Adipocyte (in vitro differentiated cells): ENCODE measurements at places on chromosomes 16 and 17.

- no peak for DNase-seq
Measured at GRCh38 chr17:65799454-65799853, 238.0 kb upstream of the AXIN2 start.

DNA sequence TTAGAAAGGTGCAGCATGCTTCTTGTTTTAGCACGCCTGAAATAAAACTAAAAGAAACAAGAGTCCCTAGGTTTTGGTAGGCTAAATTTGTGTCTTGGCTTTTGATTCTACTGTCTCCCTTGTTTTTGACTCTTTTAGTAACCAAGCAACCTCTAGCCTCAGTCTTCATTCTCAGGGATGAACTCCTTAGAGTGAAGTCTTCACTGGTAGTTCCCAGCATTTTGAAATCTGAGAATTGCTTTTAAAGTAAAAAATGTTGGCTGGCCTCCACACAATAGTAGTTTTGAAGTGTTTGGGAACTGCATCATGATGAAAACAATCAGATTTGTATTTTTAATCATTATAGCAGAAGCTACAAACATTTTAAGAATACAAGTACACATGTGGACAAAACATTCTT is 6.1 kb upstream of the CDR2 start:
- peak; percentile 79 for DNase-seq

- DNase-seq, result no peak
Measured at GRCh38 chr16:9706217-9706836, 475.9 kb downstream of the GRIN2A start.

DNA sequence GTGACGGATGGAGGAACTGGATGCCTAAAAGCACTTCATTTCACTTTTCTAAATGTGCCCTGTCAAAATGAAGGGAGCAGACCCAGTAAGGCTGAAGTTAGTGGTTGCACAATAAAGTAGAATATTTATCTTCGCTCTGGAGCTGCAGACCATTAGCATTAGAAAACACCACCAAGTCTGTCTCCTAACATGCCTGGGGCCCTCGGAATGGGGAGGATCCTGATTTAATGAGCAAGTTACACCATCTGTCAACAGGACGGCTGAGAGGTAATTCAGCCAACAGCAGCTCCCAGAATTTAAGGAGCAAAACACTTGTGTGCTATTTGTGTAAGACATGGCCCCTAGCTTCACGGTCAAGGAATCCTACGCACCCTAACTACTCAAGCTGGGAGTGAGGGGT is 22.3 kb downstream of the CA10 start:
- DNase-seq, result no peak

- no peak for DNase-seq
Measured at GRCh38 chr17:2210726-2211125, 92.9 kb downstream of the SMG6 start.

GRCh38 chr17:48374650-48375230 is 55.3 kb downstream of the SKAP1 start:
- no peak for DNase-seq

GRCh38 chr17:63019138-63019873 is 53.3 kb downstream of the TANC2 start:
- no peak for DNase-seq

DNA sequence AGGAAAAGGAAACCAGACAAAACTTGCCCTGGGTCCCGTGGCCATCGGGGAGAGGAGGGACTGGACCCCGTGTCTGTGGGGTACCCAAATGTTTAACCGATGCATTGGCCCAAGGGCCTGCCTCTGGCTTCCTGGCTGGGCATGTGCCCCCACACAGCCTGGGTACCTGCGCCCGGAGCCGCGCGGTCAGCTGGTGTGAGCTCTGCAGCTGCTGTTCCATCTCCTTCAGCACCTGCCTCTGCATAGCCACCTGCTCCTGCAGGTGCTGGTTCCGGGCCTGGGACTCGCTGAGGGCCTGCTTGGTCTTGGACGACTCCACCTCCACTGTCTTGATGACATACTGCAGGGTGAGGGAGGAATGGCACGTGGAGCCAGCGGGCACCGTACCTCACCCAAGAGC is 31.9 kb downstream of the KIFC3 start:
- DNase-seq, result no peak

- no peak for DNase-seq
Measured at GRCh38 chr17:80716986-80717719, 172.5 kb downstream of the RPTOR start.

DNA sequence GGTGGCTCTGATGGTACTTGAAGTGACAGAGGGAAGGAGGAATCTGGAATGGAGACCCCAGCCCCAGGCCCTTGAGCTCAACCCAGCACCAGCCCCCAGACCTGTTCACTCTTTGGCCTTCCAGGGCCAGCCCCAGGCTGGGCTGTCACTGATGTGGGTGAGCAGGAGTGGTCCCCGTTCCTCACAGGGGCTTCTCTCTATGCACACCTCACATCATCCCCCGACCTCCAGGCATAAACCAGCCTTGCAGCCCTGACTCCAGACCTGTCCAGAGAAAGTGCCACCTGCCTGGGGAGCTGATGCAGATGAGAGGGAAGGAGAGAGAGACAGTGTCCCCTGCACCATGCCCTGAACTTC is 182.6 kb upstream of the SDK2 start:
- no peak for DNase-seq

DNA sequence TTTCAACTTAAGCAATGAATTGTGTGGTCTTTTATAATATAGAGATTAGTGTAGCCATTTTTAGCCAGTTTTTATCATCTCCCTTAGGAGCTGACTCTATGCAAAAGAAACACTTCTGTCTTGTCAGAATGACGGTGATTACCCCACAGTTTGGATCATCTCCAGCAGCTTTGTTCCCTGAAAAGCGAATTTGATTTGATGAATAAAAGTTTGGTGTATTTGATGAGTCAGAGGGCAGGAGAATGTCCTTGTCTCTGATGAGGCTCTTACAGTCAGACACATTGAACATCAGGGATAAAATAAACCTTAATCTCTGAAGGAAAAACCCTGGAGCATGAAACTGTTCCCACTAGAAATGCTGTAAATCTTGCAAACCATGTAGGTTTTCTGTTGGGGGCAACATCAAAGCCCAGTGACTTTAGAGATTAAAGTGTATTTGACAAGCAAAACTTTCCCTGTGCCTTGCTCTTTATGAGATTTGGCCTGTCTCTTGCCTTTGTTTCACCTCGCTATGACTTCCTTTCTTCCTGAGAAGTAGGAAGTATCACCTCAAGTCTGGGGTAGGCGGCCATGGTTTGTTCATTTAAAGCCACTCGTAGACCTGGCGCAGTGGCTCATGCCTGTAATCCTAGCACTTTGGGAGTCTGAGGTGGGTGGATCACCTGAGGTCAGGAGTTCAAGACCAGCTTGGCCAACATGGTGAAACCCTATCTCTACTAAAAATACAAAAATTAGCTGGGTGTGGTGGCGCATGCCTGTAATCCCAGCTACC is 209.3 kb downstream of the FTO start:
- DNase-seq, result peak; percentile 83

- no peak for DNase-seq
Measured at GRCh38 chr17:63928172-63928666, 3.9 kb downstream of the CD79B start.

GRCh38 chr16:86317813-86318650 is 192.3 kb upstream of the FOXF1 start:
- no peak for DNase-seq

DNA sequence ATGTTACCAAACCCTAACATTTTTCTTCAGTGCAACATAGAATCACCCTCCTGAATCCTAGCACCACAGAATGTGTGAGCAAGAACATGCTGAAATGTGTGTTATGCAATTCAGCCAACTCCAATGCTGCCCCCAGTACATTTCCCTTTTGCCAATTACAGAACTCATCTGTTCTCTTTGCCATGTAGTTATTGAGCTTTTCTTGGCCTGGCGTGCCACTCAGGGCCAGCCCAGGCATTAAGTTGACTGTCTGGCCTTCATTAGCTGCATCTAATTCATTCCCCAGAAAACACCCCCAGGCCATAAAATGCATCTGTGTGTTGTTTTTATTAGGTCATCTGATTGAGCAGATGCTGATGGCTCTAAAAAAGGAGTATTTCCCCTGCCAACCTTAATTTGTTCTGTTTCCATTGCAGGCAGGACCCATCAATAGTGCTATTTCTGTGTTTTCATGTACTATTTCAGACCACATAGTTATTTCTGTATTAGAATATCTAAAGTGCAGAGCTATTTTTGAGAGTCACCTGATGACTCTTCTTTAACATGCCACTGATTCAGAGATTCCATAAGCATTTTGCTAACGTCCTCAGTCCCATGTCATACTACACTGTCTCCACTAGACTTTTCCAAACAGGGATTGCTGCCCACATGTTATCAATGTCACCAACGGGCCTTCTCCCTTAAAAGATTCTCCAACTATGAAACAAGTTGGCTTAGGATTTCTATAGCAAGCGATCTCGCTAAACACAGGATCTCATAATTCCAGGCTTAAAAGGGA is 969.7 kb downstream of the CDH11 start:
- DNase-seq, result peak; percentile 57

DNA sequence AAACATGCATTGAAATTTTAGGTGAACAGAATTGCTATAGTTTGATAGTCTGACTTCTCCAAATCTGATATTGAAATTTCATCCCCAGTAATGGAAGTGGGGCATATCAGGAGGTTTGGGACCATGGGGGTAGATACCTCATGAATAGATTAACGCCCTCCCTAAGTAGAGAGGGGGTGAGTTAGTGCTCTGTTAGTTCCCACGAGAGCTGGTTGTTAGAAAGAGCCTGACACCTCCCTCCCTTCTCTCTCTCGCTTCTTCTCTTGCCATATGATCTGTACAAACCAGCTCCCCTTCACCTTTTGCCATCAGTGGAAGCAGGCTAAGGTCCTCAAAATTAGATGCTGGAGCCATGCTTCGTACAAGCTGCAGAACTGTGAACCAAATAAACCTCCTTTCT is 78.8 kb downstream of the BRIP1 start:
- no peak for DNase-seq

- no peak for DNase-seq
Measured at GRCh38 chr16:14187517-14188338, 116.6 kb downstream of the MRTFB start.

DNA sequence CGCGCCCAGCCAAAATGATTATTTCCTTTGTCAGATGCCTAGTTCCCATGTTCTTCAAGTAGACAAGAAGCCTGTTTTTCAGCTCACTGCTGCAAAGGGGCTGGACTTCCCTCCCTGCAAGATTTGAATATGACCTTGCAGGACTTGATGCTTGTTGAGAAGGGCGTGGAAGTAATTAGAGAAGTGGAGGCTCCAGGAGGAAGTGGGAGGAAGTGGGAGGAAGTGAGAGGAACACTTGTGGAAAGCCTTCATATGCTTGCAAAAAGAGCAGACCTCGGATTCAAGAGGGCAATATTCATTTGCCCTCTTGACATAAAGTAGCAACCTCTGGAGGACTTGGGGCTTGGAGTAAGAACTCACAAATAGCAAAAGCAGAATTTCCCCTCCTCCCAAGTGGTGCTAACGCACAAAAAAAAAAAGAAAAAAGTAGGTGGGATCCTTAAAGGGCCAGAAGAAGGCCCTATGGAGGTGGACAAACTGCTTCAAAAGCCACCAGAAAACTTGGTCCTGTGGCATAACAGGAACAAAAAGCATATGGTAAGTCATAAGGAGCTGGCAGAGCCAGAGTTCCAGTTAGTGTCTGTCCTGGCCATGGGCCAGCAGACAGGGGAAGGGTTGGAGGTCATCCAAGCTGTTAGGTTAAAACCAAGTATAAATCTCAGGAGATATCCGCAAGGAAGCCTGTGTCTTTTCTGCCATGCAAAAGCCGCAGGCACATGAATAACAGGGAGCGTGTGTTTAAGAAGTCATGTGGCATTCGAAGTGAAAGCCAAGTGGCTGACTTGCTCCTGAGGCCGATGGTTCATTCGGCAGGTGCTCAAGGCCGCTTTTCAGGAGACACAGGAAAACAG is 20.6 kb upstream of the PRKAR1A start:
- no peak for DNase-seq

GRCh38 chr16:22659933-22660332 is 149.2 kb downstream of the NPIPB5 start:
- no peak for DNase-seq

DNA sequence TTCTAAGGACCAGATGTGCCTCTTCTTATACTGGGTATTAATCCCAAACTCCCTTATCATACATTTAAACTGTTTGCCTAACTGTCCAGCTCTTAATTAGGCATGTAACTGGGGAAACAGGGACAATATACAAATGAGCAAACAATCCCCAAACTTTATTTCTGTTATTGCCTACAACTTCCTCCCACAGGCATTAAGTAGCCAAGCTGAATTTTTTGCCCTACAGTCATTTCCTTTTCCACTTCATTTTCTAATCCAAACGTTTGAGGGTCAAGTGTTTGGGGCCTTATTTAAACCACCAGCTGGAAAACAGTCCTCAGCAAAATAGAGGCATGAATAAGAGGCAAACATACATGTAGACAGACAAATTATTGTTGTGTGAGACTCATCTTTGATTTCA is 77.4 kb upstream of the CCL2 start:
- peak; percentile 8 for DNase-seq

DNA sequence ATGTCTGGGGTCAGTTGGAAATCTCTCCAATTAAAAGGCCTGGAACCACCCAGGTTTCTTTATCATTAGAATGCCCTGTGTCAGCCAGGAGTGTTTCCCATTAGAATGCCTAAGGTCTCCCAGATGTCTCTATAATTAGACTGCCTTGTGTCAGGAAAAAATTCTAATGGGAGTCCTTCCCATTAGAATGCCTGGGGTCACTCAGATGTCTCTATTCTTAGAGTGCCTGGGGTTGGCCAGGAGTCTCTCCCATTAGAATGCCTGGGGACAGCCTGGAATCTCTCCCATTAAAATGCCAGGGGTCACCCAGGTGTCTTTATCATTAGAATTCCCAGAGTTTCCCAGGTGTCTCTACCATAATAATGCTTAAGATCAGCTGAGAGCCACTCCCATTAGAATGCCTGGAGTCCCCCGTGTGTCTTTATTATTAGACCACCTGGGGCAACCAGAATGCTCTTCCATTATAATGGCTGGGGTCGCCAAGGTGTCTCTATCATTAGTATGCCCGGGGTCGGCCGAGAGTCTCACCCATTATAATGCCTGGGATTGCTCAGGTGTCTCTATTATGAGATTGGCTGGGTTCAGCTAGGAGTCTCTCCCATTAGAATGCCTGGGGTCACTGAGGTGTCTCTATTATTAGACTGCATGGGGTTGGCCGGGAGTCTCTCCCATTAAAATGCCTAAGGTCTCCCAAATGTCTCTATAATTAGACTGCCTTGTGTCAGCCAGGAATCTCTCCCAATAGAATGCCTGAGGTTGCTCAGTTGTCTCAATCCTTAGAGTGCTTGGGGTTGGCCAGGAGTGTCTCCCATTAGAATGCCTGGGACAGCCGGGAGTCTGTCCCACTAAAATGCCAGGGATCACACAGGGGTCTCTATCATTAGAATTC is 2254.6 kb downstream of the TP53TG3F start:
- DNase-seq, result no peak

GRCh38 chr17:76805319-76805718 is 62.9 kb upstream of the MGAT5B start:
- peak; percentile 58 for DNase-seq
